Peyer's patch (tissue), 4 donors: ENCODE measurements at places on chromosomes 2 and 18. TPM values are rescaled to one million over a fixed set of nuclear protein-coding genes. Genes with fewer than 3 reads are reported as not detected.

PUM2 gene
- total RNA-seq, result 72.9 TPM

DSC3 gene
- total RNA-seq, result 0.38 TPM

MZT2B gene
- total RNA-seq, result 67.4 TPM

CPLX4 gene
- total RNA-seq, result not detected

DNA sequence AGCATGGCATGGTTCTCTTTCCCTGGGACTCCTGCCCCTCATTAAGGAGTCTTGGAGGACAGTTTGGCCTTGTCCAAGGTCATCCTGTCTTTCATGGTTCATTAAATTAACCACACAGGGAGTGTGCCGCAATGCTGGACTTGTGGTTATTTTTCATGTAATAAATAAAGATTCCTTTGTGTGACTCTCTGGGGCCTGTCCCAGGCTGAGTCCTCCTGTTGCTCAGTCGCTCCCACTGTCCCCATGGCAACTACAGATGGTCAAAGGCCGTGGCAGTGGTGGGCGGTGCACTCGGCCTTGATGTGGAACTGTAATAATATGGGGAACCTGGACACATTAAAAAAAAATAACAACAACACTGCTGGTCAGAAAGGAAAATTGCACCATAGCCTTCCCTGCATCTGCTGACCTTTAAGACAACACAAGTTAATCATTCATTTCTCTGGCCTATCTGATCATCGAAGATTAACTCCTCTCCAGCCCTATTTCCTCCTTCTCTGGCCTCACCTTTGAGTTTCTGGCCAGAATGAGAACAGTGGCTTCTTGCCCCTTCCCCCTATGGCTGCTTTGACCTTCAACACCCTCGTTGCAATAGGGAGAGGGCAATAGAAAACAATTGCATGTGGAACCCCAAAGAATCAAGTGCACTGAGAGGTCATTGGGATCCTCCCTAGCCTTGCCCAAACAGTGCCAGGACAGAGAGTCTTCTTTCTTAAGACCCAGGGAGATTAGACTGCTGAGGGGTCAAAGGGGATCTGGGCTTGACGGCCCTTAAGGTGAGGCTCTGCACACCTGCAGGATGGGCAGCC lies 44.7 kb downstream of the PSD4 start:
- DNase-seq, result no peak

DNA sequence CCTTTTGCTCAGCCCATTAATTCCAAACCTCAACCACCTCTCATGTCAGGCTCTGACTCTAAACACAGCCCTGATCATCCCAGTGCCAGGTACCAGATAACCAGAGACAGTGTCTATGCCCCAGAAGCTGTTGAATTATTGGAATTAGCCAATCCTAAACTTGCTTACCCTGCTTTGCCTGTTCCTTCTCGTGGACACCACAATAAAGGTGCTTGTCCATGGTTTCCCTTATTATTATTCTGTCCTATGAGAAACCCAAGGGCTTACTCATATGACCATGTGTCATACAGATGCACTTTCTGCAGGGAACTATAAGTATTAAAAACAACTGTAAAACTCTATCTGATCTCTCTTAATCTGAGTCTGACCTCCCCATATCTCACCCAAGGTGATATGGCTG lies 2193.8 kb upstream of the PIK3C3 start:
- no peak for DNase-seq

DNA sequence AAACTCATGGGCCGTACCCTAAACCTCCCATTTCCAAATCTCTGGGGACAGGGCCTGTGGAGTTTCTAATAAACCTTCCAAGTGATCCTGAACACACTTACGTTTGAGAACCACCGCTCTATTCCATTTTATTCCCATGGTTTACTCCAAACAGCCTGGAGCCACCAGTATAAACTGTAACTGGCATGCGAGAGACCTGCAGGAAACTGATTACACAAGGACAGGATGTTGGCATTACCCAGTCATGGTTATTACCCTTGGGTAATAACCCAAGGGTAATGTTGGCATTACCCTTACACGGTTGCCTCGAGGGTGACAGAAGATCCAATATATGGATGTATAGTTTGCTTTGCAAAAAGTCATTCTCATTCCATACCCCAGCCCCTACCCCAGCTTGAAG lies 37.0 kb upstream of the YPEL5 start:
- DNase-seq, result no peak

DNA sequence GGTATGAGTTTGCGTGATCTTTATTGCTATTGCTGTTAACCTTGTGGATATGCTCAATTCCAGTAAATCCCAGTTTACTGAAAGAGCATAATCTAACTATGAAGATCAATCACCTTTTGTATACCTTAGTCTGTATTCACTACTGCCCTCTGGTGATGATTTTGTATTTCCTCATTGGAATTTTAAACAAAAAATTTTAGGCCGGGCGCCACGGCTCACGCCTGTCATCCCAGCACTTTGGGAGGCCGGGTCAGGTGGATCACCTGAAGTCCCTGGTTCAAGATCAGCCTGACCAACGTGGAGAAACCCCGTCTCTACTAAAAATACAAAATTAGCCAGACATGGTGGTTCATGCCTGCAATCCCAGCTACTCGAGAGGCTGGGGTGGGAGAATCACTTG lies 5.1 kb downstream of the COMMD1 start:
- no peak for DNase-seq

GRCh38 chr18:71743634-71744033 lies 800.5 kb downstream of the CBLN2 start:
- no peak for DNase-seq

- no peak for DNase-seq
These were observed 87.6 kb downstream of the C2orf74 start for GRCh38 chr2:61249521-61250071.

GRCh38 chr2:8839189-8839965 lies 2.0 kb upstream of the KIDINS220 start:
- DNase-seq, result no peak
